ENCODE measurements at places on chromosomes 7 and 10.

GRCh38 chr10:44786286-44786850 is 124.8 kb upstream of the TMEM72 start:
- DNase-seq, result no peak

DNA sequence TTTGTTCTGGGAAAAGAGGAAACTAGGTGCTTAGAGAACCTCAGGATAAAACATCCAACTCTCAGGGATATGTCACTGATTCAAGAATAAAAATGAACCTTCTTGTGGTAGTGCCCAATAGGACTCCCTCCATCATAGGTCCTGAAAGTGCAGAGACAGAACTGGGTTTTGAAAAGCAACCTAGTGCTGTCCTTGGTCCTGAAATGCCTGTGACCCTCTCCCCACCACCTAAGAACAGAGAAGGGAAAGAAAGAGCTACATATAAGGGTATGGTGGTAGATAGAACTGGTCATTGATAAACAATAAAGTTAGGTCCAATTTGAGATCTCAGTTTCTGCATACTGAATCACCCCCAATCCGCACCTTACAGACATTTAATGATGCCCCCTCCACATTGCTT is 953.3 kb downstream of the XPNPEP1 start:
- no peak for DNase-seq

- no peak for DNase-seq
Observed at GRCh38 chr10:11823989-11824346, 812 bp downstream of the PROSER2 start.

- no peak for DNase-seq
Observed at GRCh38 chr10:126063353-126063791, 167.0 kb downstream of the FANK1 start.

GRCh38 chr10:110181451-110181850 is 26.0 kb upstream of the MXI1 start:
- no peak for DNase-seq

DNA sequence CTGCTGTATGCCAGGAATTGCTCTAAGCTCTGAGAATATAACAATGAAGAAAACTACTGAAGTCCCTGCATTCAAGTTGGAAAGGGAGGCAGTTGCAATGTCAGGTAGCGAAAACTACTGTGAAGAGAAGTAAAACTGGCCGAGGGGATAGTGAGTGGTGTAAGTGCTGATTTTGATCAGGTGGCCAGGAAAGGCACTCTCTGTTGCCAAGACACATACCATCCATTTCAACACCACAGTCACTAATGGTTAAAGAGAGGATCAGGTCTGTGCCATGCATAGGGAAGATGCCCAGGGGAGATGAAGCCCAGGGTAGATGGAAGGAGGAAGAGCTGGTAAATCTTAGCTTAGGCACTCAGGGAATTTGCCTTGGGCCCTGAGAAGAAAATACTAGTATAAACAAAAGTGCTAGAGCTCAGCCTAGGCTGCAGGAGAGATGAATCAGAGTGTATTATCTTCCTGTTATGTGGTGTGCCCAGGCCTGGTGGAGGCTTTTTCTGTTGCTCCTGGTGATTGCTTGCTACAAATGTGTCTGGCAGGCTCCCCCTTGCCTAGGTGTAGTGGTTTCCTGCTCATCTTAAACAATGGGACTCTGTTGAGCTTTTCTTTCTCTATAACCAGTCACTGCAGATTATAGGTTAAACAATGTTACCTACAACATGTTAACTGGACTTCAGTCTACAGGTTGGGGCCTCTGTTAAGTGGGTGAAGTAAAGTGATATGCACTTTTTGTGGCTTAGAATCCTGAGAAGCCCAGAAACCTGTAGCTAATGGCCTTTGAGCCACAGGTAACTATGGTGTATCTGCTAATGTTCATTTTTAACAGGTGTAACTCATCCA is 125.5 kb downstream of the LRRC4 start:
- DNase-seq, result no peak

- no peak for DNase-seq
Observed at GRCh38 chr7:116754186-116754585, 82.2 kb downstream of the MET start.

GRCh38 chr10:128055061-128055868 is 71.0 kb downstream of the MKI67 start:
- no peak for DNase-seq

DNA sequence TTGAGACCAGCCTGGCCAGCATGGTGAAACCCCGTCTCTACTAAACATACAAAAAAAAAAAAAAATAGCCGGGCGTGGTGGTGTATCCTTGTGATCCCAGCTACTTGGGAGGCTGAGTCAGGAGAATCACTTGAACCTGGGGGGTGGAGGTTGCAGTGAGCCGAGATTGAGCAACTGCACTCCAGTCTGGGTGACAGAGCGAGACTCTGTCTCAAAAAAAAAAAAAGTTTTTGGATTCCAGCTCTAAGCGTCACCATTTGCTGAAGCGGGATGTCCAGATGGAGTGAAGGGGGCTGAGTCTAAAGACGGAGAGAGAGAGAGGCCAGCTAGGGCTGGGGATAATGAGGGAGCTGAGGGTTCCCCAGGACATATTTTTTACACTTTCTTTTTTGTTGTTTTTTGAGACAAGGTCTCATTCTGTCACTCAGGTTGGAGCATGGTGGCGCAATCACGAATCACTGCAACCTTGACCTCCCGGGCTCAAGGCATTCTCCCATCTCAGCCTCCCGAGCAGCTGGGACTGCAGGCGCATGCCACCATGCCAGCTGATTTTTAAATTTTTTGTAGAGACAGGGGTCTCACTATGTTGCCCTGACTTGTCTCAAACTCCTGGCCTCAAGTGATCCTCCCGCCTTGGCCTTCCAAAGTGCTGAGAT is 9.4 kb upstream of the HK1 start:
- DNase-seq, result no peak

- DNase-seq, result no peak
Observed at GRCh38 chr10:89335226-89335625, 7.4 kb downstream of the IFIT3 start.

DNA sequence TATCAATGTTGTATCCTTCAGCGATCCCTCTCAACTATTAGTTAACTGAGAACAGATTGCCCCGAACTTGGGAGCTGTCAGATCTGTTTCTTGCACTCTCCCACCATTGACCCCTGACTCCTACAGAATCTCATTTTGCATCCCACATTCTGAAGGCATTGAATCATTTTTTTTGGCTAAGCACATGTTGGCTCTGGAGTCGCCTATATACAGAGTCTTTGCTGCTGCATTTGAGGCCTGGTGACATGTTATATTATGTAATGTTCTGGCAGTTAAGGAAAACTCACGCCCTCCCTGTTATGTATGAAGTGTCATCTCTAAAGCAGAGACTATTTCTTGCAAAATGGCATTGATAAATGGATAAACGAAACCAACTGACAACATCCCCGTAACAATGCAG is 159.2 kb upstream of the ITGB1 start:
- DNase-seq, result no peak

GRCh38 chr7:31850601-31851000 is 163.6 kb downstream of the PPP1R17 start:
- no peak for DNase-seq

- no peak for DNase-seq
Observed at GRCh38 chr10:117417196-117417595, 42.0 kb upstream of the PDZD8 start.

- no peak for DNase-seq
Observed at GRCh38 chr7:54186336-54186735, 355.8 kb upstream of the VSTM2A start.

DNA sequence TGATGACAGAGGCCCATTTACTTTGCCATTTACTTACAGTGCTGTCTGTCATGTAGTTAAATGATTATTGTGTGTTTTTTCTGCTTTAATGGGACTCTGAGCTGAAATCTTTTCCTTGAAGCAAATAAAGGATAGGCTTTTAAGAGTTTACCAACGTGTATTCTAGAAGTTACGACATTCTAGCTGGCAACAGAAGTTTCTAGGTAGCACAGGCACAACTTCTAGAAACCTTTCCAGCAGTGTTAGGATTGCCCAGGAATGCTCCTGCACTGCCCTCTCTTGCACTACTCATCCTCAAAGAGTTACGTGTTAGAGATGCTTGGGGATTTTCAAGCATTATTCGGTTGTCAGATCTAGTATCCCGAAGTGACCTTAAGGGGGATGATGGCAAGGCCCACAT is 42.5 kb upstream of the TMEM236 start:
- DNase-seq, result no peak

DNA sequence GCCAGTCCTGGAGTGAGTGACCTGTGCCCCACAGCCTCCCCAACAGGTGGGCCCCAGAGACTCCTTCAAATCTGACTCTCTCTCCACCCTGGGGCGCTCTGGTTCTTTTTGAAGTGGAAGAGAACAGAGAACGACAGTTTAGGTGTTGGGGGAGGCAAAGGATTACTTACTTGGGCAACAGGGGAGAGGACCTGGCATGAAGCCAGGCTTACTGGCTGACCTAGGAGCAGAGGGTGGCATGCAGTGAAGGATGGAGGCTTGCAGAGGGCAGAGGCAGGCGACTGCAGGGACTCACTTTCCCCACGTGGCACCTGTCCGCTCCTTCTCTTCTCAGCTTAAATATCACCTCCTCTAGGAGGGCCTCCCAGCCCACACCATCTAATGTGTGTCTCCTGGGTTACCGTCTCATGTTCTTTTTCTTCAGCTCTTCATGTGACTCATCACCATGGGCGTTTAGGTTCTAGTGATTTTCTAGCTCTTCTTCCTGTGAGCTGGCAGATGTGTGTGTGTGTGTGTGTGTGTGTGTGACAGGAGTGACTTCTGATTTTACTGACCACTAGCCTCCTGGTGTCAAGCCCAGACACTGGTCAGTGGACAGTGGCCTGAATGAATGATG is 15.5 kb downstream of the LZTS2 start:
- DNase-seq, result no peak

GRCh38 chr7:69696054-69696591 is 97.8 kb downstream of the AUTS2 start:
- no peak for DNase-seq

- DNase-seq, result no peak
Observed at GRCh38 chr10:75532253-75532924, 101.0 kb downstream of the LRMDA start.

- DNase-seq, result no peak
Observed at GRCh38 chr10:50992972-50993766, 81.1 kb upstream of the PRKG1 start.

- DNase-seq, result no peak
Observed at GRCh38 chr7:95583834-95584621, 12.3 kb downstream of the PDK4 start.

DNA sequence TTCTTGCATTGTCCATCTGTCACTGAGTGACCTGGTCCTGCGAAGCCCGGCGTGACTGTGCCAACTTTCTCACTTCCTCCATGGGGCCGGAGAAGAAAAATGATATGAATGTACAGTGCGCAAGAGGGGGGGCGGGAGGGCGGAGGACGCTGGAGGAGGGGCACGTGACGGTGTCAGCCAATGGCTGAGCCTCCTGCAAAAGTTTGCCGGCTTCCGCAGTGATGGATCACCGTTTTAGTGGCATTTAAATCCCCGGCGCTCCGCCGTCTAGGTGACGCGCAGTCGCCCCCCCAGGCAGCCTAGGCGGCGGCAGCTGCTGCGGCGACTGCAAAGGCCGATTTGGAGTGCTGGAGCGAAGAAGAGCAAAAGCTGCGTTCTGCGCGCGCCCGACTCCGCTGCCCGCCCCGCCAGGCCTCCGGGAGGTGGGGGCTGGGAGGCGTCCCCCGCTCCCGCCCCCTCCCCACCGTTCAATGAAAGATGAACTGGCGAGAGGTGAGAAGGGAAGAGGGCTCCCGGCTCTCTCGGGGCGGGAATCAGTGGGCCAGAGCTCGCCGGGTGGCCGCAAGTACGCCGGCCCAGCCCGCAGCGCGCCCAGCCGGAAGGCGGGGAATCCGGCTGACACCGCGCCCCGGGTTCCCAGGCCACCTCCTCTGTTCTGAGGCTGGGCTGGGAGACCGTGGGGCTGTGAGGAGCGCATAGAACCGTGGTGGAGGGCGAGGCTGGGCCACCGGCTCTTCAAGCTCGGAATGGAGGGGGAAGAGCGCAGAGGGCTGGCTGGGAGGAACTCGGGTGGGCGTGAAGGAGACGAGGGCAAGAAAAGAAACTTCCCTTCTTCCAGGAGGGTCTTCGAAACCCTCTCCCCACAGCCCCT is at the start of gene HOXA1:
HOXA1 (minus strand) TSS at position 104 of the 871 bp plus-strand sequence; CDS start at position 16, 88 bp downstream.
- peak; percentile 54 for DNase-seq

DNA sequence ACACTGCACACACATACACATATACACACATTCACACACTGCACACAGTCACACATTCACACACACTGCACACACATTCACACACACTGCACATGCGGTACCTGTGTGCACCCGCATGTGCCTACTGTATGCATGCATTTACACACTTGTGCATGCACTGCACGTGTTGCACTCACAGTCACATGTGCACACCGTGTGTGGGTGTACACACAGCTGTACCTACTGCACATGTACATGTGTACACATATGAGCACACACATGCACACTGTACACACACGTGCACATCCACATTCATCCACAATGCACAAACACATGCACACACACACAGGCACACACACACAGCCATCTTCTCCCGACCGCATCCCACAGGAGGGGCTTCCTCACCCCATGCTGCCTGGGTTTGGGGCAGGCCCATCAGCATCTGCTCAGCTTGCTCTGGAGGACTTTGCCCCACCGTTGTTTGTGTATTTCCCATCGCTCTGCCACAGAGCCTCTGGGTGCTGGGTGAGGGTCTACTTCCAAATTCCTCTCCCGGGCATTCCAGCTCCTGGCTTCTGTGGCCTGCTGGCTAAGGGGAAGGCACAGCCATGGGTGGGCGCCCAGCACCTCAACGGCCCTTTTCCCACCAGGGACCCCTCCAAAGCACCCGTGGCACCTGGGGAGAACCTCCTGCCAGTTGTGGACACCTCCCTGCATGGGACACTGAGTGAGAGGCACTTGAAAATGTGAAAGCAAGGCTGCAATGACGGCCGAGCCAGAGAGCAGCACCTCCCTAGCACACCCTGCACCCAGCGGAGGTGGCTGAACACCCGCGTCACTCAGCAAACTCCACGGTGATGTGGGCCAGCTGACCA is 324.3 kb downstream of the PTPRN2 start:
- no peak for DNase-seq

DNA sequence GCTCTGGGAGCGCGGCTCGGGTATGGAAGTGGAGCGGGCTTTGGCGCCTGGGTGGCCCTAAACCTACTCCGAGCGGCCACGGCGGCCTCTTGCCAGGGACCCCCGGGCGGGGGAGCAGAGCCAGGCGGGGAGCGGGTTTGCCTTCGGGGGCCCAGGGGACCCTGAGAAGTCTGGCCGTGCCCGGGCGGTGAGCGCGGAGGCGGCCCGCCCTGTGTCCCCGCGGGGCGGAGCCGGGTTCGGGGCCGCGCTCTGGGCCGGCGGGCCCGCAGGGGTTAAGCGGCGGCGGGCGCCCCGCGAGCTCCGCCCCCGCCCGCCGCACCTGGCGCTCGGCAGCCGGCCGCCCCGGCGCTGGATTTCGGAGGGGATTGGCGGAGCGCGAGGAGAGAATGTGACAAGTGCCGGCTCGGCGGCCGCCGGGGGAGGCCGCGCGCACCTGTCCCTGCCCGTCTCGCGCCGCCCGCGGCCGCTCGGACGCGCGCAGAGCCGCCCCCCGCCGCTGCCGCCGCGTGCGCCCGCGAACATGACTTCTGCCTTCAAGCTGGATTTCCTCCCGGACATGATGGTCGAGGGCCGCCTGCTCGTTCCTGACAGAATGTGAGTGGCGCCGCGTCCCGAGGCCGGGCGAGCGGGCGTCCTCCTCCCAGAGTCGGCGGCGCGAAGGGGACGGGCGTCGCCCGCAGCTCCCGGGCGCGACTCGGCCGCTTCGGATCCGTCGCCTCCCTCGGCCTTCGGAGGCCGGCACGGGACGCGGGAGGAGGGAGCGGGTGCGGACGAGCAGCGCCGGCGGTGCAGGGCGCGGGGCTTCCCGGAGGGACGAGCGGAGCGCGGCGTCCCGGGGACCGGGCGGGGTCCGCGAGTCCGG is at the start of gene CELF2:
CELF2 (plus strand) TSS at position 303 of the 862 bp plus-strand sequence; CDS start at position 521, 218 bp downstream.
- no peak for DNase-seq

GRCh38 chr10:49740346-49741107 is 21.6 kb downstream of the OGDHL start:
- DNase-seq, result no peak

Data from omental fat pad (tissue), 4 donors.